ENCODE measurements at places on chromosomes 5 and 9.

- no peak for DNase-seq
Observed at GRCh38 chr9:105357937-105358336, 89.9 kb upstream of the FSD1L start.

GRCh38 chr5:61625681-61626621 lies 293.9 kb downstream of the ZSWIM6 start:
- DNase-seq: peak; percentile 34

- DNase-seq: no peak
Observed at GRCh38 chr5:36535378-36535777, 71.0 kb upstream of the SLC1A3 start.

GRCh38 chr9:13688990-13689600 lies 409.6 kb upstream of the MPDZ start:
- peak; percentile 24 for DNase-seq

- DNase-seq: no peak
Observed at GRCh38 chr5:87751824-87752223, 339.1 kb upstream of the CCNH start.

DNA sequence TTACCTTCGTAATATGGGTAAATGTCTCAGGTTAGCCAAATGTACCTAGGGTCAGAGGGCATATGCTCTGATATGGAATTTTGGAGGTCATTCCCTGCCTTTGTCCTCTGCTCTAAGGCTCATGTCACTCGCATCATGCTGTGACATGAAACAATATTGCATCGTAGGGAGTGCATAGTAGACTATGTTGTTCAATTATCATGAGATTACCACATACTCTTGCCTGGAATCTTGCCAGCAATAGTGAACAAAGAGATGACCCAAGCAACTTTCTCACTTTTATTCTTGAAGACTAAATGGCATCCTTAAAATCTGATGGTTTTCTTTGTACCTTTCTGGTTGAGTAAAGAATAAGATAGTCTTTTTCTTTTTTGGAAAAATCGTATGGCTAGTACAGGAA lies 27.6 kb downstream of the ZNF462 start:
- DNase-seq: peak; percentile 21

DNA sequence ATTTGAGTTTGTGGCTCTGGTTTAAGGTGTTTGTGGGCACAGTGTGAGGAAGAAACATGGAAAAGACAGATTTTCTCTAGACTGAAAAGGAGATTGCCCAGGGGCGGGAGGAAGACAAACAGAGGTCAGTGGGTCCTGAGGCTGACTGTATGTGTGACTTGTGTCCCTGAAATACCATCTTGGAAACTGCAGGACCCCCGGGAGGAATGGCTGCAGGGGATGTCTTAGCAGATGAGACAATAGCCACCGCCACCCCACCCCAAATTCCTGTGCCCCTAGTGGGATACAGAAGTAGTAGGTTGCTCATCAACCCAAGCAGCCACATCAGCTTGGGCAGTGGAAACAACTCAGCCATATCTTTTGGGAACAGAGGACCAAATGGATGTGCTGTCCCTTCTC lies 1.7 kb upstream of the PSAT1 start:
- no peak for DNase-seq

DNA sequence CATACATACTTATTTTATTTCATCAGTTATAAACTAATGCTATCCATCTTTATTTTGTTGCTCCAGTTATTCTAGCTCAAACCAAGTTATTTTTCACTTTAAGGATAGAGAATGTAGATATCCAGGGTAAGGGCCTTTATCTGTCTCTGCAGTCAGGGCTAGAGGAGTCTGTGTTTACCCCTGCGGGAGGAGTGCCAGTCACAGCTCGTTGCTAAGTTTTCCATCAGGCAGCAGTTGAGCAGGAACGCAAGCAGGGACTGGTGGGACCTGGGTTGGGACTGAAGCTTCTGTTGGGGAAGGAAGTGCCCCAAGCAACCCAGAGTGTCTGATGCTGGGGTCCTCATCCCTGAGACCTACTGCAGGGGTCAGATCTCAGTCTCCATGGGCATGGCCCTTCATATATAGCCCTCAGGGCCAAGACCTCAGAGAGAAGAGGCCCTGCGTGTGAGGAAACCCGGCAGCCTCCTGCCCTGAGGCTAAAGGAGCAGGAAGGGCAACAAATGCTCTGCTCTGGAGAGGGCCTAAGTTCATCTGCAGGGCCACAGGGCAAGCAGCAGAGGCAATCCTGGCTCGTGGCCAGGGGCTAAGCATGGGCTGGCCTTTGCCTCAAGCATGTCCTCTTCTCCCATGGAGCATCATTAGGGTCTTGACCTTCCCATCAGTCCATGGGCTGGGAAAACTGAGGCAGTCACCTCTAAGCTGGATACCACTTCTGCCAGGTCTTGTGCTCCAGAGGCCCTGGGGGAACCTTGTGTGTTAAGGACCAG lies 6.6 kb downstream of the SLC22A4 start:
- no peak for DNase-seq
